RCC 7860 (cell line): ENCODE measurements at places on chromosomes 1 and 21.

DNA sequence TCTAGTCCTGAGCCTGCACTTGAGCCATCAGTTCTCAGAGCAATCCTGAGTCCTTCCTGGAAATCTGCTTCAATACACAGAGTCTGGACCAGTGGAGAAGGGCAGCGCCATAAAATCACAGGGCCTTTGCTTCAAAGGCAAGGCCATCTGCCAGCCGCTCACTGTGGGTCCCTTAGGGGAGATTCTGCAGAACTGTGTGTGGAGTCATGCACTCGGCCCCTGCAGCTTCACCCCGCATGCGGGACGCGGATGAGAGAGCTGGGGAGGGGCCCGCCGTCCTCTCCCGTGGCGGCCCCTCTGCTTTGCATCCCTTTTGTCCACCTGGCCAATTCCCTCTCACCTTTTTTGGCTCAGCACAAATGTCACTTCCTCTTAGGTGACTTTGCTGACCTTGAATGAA lies 311.2 kb upstream of the VAMP3 start:
- no peak for DNase-seq

DNA sequence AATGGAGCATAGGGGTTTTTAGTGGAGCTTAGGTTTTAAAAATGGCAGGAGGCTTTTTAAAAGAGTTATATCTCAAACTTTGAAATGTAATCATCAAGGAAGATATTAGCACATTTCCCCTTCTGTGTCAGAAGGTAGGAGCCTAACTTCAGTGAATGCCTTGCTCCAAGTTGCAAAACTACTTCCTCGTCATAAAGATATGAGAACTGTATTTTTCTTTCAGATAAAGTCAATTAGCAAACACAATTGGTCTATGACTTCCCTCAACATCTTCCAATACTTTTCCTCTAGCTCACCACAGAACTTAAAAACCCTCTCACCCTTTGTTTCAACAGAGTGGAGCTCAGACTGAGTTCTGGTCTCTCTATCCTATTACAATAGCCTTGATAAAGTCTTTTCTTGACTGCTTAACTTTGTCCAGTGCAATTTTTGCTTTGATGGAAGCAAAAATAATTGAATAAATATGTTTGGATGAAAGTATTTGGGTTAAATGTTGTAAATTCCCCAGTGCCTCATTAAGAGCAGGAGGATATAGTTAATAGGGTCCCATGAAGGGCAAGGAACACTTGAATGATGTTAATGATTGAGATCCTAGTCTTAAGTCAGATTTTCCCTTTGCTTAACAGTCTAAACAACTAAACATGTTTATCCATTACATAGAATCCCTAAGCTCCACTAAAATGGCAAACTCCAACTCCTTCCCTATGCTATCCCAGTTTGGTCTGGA lies 58.9 kb downstream of the TNFSF18 start:
- DNase-seq, result no peak

DNA sequence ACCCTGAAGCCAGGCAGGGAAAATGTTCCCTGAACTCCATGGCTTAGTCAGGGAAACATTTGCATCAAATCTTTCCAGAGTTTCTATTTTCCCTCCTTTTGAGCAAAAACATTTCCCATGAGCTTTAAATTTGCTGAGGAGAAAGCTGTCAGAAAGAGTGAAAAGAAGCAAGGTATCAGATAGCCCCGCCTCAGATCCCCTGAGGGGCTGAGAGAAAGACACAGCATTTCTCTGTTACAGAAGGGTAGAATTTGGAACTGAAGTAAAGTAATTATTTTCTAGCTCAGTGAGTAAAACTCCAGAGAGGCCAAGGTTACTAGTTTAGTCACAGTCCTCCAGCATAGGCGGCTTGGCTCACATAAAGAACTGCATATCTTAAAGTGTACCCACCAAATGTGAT lies 10.6 kb downstream of the FMO1 start:
- DNase-seq, result no peak

DNA sequence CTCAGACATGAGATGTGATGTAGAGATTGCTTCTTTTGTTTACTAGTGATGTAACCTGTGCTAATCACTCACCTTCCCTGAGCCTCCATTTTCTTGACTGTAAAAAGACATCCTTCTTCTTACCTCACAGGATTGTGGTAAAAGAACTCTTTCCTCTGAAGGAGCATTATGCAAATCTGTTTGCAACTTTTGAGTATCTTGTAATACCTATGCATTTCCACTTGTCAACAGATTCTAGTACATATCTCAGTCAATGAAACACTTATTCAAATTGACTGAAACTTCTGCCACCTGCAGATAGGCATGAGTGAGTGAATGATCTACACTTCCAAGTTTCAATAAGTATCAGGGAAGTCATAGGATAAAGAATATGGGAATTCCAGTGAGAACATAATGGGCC lies 174.7 kb downstream of the HHIPL2 start:
- no peak for DNase-seq

- no peak for DNase-seq
Observed at GRCh38 chr1:74517599-74518051, 5.2 kb upstream of the LRRC53 start.

GRCh38 chr1:8070381-8070811 lies 44.3 kb upstream of the ERRFI1 start:
- DNase-seq, result no peak

DNA sequence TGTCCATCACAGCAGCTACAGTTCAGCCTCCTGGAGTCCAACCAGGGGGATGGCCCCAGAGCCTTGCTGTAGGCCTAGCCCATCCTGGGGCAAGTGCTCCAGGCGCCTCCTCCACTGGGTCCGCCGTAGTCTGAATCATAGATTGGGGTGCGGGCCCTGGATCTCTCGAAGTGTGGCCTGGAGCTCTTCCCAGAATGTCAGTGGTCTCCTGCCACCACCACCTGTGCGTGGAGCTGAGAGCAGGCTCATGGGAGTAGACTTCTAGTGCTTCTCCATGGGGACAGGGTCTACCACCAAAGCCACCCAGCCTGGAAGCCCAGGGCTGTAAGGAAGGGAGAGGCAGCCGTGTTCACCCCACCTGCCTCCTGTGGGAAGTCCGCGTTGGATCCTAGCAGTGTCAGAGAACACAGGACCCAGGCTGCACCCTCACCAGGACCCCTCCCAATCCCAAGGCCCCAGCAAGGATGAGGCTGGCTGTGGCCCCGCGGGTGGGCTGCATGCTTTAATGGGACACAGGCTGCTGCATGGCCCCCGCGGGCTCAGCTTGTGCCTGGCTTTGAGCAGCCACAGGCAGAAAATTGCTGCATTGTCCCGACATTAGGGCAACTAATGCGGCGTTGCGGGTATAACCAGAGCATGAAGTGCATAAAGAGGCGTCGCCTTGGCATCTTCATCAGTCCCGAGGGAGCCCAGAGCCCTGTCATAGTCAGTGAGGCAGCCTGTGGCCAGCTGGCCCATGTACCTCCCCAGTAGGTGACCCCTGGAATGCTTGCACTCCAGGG lies 735 bp upstream of the HES3 start:
- no peak for DNase-seq

DNA sequence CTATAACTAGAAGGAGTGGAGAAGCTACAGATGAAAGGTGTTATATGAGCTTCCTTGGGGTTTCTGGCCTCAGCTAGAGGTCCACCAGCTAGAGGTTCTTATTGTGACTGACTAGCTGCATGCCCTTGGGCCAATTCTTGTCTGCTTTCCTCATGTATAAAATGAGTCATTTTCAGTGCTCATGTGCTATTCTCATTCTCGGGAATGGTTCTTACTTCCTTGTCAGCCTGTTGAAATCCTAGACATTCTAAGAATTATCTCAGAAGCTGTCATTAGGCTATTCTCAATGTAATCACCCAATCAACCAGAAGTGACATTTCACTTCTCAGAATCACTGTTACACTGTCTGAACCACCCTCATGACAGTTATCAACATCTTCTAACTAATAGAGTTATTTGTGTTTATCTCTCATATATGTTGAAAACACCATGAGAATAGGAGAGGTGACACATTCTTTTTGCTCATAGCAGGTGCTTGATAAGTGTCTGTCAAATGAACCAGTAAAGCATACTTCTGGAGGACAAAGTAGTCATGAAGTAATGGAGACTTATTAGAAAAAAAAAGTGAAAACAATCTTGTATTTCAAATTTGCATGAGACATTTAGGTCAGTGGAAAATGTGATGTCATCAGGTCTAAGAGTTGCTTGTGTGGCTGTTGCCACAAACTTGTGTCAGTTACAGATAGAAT lies 122.8 kb upstream of the IVNS1ABP start:
- DNase-seq, result peak; percentile 69

DNA sequence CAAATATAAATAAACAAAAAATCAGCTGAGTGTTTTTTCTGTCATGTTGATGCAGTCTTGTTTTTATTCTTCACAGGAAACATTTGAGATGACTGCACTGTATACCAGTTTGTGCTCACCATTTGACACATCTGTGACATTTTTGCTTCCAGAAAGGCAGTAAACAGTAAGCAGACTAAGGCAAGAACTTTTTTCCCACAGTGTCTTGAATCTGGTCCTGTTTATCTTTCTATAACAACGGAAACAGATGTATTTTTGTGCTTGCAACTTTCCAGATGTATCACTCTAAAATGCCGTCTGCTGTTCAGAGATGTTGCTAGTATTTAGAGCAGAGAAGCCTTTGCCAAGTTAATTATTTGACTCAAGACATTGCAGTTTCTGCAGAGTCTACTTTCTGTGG lies 105.5 kb downstream of the ZC3H11B start:
- DNase-seq, result no peak

GRCh38 chr1:119662034-119662437 lies 14.0 kb upstream of the ZNF697 start:
- DNase-seq, result no peak

DNA sequence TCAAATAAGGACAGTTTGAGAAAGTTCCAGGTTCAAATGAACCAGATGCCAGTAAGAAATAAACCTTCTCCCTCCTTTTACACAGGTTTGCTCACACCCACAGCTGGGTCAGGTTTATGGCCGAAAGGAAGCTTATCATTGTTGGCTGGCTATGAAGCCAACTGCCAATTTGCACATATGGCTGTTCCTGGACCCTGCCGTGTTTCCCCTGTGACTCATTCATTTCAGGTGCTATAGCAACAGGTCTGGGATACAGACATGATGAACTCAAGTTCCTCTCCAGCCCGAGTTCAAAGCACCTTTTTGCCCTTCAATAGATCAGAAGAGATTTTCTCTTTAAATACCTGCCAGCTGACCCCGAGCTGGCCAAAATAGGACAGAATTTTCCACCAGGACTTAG lies 134.4 kb upstream of the SMYD2 start:
- DNase-seq, result no peak

DNA sequence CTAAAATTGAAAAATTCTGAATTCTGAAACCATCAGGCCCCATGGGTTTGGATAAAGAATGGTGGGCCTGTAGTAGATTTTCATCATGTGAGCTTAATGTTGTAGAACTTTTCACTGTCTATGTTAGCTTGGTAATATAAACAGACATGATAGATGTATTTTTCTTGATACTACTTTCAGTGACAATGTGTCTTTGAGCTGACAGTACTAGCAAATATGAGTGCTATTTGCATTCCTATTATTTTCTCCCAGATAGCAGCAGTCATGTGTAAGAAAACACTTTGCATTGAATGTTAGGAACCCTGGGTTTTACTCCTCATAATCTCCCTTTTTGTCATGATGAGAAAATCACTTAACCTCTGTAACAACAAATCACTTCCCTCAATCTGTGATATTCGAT lies 18.1 kb downstream of the KMO start:
- DNase-seq, result no peak

GRCh38 chr1:116409751-116410191 lies 36.7 kb downstream of the ATP1A1 start:
- no peak for DNase-seq

GRCh38 chr1:167821969-167822685 lies 91.8 kb downstream of the ADCY10 start:
- DNase-seq, result no peak

DNA sequence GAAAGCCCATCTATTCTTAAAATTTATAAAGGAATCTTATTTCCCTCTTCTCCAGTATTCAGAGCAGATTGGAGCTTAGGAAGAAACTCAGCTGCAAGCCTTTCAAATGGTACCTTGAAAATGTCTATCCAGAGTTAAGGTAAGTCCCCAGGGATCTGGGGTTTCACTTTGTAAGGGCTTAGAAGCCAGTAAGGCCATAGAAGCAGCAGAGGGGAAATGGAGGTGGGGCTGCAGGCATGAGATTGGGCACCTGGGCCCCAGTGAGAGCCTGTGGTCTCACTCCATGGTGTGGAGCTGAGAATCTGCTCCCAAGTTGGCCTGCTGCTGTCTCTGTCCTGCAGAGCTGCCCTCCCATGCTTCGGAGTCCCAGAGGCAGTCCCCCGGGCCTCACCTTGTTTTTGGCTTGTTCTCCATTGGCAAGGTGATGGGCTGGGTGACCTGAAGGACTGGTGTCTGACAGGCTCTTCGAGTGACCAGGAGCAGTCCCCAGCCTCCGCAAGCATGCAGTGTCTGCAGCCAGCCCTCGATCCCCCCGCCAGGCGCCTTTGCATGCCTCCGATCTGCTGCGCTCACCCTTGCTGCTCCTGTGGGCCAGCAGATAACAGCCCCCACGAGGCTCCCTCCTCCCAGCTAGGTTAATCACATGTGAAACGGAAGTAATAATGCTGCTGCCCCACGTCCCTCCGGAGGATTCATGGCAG lies 163.1 kb downstream of the PGBD5 start:
- DNase-seq, result no peak

- no peak for DNase-seq
Observed at GRCh38 chr1:229951856-229952534, 115.0 kb upstream of the GALNT2 start.
